ENCODE measurements at places on chromosomes 16 and 17.

GRCh38 chr16:67934306-67935100 is 2.1 kb downstream of the PSMB10 start:
- DNase-seq, result no peak

DNA sequence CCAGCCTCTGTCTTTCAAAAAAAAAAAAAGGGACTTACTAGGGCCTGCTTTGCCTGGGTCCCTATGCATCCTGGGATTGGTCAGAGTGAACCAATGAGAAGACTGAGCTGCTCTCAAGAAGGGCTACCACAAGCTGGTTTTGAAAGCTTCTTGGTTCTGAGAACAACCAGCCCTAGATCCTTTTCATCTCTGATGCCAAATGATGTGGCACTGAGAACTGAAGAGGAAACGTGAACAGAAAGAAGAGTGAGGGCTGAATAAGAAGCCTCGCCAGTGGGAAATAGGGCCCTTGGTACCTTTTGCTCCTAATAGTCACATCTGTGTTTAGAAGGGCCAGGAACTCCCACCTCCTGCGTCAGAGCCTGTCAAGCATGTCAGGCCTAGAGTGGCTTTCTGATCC is 10.7 kb downstream of the TACO1 start:
- peak; percentile 15 for DNase-seq

GRCh38 chr17:56023851-56024250 is 129.4 kb upstream of the ANKFN1 start:
- DNase-seq, result peak; percentile 28

DNA sequence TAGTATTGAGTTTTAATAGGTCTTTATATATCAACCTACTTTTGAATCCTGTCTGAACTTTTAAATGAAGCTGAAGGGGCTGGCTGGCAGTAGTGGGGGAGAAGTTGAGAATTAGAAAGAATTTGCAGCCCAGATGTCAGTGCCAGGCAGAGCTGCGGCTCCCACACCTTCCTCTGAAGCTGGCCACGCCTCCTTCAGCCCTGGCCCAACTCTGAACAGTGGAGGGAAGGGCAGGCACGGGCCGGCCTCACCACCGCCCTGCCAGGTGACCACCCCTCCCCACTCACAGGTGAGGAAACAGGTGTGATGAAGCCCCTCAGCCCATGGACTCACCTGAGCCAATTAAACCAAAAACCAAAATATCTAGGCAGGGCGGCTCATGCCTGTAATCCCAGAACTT is 87.0 kb downstream of the MGAT5B start:
- DNase-seq, result no peak

GRCh38 chr17:43373356-43373755 is 25.4 kb upstream of the ARL4D start:
- DNase-seq, result no peak

- DNase-seq, result no peak
Measured at GRCh38 chr16:26951950-26952349, 114.8 kb upstream of the C16orf82 start.

GRCh38 chr16:55331648-55332185 is 7.7 kb downstream of the IRX6 start:
- no peak for DNase-seq

GRCh38 chr17:46984341-46984740 is 5.3 kb upstream of the RPRML start:
- DNase-seq, result no peak

DNA sequence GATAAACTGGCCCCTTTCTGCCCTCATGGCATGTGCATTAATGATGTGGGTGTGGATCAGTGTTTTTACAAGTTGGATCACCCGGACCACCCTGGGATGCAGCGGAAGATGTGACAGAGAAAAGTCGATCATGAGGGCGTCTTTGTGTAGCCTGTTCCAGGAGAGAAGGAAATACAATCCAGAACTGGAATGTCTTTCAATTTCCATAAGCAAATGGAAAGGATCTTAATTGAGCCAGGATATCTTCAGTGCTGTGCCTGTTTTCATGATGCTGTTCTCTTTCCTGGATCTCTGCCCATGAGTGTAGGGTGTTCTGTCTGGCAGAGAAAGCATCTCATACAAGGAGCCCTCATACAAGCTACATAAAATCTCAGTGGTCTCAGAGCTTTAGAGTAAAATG is 481.4 kb downstream of the XYLT1 start:
- DNase-seq, result no peak

DNA sequence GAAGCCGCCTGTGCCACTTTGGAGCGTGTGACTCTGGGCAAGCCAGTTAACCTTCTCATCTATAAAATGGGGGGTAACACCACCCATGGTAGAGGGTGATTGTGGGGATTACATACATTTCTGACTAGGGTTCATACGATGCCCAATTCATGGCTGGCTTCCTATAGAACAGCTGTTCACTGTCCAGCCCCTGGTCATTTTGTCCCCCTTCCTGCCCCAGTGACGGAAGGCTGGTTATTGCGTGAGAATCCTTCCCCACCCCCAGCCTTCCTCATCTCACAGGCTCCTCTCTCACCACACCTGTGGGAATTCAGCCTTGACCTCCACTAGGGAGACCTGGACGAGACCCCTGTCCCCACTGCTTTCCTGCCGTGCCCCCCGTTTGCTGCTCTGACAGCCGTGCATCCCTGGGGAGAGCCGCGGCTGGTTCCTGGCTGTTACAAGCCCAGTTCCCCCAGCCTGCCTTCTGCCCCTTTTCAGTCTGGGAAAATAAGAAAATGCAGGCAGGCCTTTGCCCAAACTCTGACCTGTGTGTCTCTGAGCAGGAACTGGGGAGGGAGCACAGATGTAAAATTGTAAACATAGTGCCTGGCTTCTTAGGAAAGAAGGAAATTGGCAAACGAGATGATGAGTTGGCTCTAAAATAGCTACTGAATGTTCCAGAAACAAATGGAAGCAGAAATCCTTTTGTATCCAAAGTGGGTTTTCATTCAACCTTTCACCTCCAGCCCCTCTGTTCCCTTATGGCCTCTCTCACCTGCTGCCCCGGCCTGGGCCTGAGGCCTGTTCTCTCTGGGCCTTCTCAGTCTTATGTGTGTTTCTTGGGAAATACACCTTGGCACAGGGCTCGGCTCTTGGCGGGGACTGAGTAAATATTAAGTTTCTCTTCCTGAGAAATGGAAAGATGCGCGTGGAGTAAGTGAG is 67.3 kb downstream of the OR1D5 start:
- no peak for DNase-seq

GRCh38 chr17:81101614-81102306 is 63.5 kb upstream of the PVALEF start:
- DNase-seq, result peak; percentile 89

- DNase-seq, result no peak
Measured at GRCh38 chr17:69060822-69061221, at the start of gene ABCA9. TSS of gene ABCA9 (minus strand) at chr17:69060927. CDS start at chr17:69051126, 9,801 bp downstream.

GRCh38 chr17:340074-340473 is 12.5 kb downstream of the RPH3AL start:
- no peak for DNase-seq

DNA sequence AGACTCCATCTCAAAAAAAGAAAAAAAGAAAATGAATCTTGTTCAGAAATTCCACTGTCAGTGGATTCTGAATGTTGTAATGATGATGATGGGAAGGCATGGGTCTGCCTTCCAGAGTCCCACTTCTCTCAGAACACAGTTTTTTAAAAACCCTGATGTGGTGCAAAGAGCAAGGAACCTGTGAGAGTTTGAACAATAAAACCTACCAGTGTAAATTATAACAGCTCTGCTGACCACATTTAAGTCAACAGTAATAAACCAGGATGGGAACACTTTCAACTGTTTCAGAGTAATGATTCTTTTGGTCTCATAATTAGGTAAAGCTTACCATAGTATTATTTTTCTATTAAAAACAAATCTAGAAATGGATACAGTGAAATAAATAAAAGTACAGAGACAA is 99.0 kb downstream of the MYO1D start:
- no peak for DNase-seq

GRCh38 chr16:15701975-15702970 is 52.2 kb downstream of the NDE1 start:
- no peak for DNase-seq

GRCh38 chr16:8850279-8850885 is 18.4 kb downstream of the CARHSP1 start:
- DNase-seq, result no peak

GRCh38 chr17:4249452-4250029 is 14.2 kb downstream of the ANKFY1 start:
- peak; percentile 63 for DNase-seq

DNA sequence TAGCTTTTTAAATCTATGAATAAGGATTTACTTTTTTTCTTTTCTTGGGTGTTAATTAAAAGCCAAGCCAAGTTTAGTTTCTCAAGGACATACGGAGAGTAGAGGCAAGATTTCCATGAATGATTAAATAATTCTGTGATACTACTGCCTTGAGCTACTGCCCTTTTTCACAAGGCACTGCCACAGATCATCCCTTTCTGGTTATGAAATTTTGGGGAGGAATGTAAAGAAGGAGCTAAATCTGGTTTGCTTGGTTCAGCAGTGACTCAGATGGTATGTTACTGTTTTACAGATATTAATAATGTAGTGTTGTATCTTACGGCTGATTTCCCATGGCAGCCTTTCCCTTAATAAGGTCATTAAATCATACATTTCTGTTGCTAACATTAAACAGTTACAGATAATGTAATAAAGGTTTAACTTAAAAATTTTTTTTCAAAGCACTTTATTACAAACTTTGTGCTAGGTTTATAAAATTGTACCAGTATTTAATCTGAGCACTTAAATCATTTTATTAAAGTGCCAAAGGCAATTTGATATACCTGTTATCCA is 2.6 kb downstream of the WSB1 start:
- DNase-seq, result peak; percentile 32

GRCh38 chr16:67648088-67648763 is 3.3 kb downstream of the CARMIL2 start:
- no peak for DNase-seq

GRCh38 chr17:70208080-70208794 is 38.9 kb downstream of the KCNJ2 start:
- peak; percentile 13 for DNase-seq

DNA sequence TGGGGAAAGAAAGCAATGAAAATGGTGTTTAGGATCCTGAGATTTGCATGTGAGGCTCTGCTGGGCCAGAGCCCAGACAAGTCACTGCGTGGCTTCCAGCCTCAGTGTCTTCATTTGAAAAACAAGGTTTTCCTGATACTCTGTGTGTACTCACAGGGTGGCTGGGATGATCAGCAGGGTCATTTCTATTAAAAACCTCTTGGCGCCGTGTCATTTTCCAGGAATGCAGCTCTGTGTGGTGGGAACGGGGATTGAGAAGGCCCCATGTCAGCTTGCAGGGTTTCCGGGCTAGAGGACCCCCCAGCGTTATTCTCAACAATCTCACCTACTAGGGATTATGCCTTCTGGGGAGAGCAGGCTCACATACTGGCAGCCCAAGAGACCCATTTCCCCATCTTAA is 73.5 kb downstream of the FOXL1 start:
- no peak for DNase-seq

GRCh38 chr16:15059324-15059723 is 3.5 kb upstream of the NTAN1 start:
- DNase-seq, result no peak

DNA sequence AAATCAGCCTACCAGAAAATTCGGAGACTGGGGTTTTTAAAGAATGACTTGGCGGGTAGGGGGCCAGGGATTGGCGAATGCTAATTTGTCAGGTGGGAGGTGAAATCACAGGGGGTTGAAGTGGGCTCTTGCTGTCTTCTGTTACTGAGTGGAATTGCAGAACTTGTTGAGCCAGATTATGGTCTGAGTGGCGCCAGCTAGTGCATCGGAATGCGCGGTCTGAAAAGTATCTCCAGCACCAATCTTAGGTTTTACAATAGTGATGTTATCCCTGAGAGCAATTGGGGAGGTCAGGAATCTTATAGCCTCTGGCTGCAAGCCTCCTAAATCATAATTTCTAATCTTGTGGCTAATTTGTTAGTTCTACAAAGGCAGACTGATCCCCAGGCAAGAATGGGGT is 762 bp upstream of the RBL2 start:
- no peak for DNase-seq

DNA sequence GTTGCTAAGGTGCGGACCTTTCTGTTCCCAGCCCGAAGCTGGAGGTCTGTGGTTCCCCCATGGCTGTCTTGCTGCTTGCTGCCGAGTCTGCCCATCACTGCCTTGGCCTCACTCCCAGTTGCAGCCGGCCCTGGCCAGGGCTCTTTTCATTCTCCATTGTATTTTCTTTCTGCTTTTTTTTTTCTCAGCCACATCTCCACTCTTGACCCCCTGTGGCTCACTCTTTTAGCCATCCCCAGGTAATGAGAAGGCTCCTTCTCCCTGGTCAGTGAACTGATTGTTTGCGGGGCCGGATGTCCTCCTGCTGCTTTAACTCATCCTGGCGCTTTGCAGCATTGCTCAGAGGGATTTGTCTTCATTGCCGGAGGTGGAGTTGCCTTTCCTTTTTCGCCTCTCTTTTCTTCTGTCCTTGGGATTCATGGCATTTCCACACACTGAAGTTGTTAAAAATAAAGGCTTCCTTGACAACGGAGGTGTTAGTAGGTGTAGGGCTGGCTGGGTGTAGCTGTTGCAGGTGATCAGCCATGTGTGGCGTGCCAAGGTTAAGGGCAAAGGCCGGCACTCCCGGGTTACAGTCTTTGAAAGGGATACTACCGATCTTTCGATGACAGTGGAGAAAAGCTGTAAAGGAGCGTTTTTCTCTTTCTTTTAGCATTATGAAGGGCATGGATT is 34.1 kb downstream of the MAP2K6 start:
- DNase-seq, result no peak

DNA sequence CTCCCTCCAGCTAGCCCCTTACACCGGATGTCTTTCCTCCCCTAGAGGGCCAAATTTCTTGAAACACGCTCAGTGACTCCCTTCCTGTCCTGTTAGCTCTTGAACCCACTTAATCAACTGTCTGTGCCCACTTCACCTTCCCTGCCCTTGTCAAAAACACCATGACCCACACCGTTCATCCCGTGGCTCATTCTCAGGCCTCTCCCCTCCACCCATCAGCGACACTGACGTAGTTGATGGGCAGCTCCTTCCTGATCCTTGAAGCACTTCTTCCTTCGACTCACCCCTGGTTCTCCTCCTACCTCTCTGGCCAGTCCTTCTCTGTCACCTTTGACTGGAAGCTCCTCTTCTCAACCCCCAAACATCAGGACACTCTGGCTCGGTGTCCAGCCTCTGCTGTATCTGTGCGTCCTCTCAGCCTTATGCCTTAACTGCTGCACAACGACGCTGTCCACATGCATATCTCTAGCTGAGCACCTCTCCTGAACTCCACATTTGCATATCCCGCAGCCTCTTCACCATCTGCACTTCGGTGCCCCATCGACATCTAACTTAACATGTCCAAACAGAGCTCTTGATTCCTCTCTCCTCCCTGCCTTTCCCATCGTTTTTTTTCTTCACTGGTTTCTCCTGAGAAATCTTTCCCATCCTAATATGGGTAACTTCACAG is 39.3 kb upstream of the CCDC182 start:
- DNase-seq, result no peak

DNA sequence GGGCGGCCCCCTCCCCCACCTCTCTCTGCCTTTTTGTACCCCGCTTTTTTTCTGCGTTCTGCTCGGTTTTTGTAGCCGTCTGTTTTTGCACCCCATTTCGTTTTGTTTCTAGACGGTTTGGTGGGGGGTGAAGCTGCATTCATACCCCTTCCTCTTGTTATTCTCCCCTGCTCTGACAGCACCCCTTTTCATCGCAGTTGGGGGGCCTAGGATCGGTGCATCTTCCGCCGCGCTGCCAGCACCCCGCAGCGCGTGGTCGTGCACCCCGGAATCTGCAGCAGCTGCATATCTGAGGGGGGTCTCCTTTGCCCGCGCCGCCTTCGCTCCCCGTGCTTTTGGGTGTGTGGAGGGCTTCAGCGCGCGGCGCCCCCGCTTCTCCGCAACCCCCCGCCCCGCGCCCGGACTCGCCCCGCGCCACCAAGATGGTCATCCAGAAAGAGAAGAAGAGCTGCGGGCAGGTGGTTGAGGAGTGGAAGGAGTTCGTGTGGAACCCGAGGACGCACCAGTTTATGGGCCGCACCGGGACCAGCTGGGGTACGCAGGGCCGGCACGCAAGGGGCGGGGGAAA is 455 bp downstream of the ATP1B2 start:
- no peak for DNase-seq

Measured in GM12865 (cell line).